ENCODE measurements at places on chromosomes 2 and 18.

DNA sequence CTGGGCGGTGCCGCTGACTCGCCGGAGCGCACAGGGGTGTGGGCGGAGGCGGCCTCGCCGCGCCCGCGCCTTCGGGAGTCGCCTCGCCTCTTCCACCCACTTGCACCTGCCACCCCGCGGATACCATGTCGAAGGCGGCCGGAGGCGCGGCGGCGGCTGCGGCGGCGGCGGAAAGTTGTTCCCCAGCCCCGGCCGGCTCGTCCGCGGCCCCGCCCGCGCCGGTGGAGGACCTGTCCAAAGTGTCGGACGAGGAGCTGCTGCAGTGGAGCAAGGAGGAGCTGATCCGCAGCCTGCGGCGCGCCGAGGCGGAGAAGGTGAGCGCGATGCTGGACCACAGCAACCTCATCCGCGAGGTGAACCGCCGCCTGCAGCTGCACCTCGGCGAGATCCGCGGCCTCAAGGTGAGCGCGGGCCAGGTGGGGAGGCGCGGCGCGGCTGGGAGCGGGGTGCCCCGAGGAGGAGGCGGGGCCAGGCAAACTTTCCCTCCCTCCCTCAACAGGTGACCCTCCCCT, 766 bp downstream of the CCDC85A start:
- no peak for DNase-seq

DNA sequence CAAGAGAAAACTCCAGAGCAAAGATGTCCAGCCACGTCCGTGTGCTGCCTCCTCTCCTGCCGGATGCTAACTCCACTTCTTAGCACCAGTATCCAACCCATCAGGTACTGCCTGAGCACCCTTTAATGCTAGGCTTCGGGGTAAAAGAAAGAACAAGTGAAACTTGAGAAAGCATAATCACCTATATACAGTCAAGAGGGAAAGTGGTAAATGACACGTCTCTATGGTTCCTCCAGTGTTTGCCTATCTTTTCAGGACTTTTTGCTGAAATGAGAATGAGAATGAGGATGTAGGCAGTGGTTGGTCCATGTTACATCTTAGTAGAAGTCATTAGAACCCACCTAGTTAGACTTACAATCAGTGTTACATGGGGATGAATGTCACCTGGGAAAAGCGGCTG, 47.9 kb downstream of the EPHA4 start:
- no peak for DNase-seq

DNA sequence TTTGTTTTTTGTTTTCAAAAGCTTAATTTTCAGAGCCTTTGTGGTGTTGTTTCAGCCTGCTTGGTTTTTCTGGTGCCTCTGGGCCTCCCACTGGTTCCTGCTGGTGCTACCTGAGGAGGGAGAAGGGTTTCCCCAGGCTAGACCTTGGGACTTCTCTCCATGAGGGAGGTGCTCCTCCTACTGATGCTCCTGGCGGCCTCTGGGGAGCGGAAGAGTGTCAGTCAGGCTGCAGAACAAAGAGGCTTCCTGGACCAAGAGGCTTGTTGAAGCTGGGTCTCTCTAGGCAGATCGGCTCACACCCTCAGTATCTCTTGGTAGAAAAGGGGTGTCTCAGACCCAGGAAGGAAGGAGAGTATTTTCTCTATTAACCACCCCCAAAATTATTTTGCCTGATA, 32.2 kb downstream of the RFX8 start:
- no peak for DNase-seq

- no peak for DNase-seq
Observed at GRCh38 chr18:80147037-80147417, 38.0 kb downstream of the ADNP2 start.

DNA sequence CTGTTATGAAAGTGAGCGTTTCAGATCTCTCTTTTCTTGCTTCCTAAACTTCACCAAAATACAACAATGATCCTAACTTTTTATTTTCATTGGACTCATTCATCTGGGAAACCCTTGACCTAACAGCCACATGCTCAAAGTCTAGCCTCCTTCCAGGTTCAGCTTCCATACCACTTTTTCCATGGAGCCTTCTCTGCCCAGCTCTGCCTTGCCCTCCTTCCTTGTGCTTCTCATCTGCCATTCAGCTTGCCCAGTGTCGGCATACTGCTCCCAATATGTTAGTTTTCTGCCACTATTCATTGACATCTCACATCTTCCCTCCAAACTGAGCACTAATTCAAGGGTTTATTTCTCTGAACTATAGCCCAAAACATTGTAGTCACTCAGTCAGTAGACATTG, 214.7 kb downstream of the RAD51AP2 start:
- no peak for DNase-seq

DNA sequence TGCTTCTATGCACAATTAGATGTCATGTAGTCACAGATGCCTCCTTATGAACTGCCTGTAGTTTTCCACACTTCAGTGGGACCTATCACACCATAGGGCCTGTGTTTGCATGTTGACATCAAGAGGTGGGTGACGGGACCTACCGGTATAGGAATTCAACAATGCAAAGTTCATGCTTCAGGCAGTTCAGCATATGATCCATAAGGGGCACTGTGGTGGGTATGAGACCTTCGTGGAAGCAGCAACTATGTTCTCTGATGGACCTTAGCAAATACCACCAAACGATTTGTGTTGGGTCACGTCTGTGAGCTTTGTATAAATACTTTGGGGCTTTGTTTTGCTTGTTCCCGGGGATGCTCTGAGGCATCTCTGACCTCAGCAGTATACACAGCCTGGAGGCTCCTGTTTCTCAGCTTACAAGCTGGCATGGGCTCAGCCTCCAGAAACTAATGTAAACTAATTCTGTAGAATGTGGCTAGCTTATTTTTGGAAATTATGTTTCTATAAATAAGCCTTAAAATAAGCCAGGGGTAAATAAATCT, 111.6 kb downstream of the DTNA start:
- DNase-seq, result no peak

DNA sequence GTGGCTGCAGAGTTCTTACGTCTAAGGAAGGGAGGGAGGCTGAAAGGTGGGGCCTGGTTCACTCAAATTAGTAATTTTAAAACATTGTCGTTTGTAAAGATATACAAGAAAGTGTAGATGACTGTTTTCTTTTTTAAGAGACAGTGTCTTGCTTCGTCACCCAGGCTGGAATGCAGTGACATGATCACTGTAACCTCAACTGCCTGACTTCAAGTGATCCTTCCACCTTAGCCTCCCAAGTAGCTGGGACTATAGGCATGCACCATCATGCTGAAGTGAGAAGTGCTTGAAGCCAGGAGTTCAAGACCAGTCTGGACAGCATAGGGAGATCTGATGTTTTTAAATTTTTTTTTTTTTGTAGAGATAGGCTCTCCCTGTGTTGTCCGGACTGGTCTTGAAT, 52.9 kb downstream of the HNRNPLL start:
- no peak for DNase-seq

- DNase-seq, result no peak
Observed at GRCh38 chr2:239943571-239943970, 81.6 kb downstream of the NDUFA10 start.

DNA sequence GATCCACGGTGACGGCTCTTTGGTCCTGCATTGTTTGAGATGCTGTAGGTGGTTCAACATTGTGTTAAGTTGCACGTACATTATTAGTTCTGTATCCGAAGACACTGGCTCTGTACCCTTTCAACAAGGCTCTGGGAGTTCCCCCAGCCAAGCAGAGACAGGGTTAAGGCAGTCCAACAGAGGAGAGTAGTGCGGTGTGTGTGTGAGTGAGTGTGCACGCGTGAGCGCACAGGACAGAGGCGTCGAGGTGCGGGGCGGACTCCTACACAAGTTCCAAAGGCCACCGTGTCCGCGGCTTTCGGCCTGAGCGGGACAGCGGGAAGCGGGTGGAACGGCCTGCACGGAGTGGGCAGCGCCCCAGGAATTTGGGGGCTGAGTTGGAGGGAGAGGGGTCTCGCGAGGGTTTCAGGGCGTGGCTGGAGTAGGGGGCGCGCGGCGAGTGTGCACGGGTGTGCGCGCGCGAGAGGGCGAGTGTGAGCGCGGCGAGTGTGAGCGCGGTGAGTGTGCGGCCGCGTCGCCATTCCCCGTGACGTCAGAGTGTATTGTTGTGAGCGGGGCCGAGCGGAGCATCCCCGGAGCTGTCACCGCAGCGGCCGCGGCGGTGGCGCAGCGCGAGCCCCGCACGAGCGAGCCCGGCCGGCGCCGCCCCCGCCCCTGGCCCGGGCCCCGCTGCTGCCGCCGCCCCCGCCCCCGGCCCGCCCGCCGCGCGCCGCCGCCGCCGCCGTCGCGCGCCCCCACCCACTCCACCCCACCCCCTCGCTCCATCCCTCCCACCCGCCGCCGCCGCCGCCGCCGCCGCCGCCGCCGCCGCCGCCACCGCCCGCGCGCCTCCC, at the start of gene ASXL3:
Gene ASXL3, plus strand, starts transcription at position 535 of the 833 bp plus-strand sequence. CDS start 413 bp downstream, outside the sequence.
- DNase-seq, result no peak

DNA sequence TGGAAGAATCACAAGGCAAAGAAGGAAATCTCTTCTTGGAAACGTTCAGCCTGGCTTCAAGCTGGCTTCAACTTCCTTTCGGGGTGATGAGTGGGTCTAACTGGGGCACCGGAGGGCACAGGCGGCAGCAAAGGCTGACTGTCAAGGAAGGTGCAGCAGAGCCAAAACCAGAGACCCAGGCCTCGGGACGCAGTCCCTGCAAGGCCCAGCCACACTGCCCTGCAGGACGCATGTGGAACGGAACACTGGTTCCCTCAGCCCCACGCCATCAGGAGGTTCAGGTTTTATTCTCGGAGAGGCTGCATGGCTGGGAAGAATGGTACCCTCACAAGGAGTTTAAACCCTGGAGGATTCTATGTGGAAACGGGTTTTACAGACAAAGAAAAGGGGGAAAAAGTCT, 165.5 kb downstream of the HDAC4 start:
- no peak for DNase-seq

- DNase-seq, result no peak
Observed at GRCh38 chr2:67374481-67374880, 22.7 kb upstream of the ETAA1 start.

GRCh38 chr2:1472350-1472749, 59.1 kb downstream of the TPO start:
- DNase-seq, result no peak

GRCh38 chr2:135694711-135695110, 46.9 kb upstream of the UBXN4 start:
- DNase-seq, result no peak

- DNase-seq, result no peak
Observed at GRCh38 chr2:24238158-24238557, 63.3 kb downstream of the FAM228A start.

DNA sequence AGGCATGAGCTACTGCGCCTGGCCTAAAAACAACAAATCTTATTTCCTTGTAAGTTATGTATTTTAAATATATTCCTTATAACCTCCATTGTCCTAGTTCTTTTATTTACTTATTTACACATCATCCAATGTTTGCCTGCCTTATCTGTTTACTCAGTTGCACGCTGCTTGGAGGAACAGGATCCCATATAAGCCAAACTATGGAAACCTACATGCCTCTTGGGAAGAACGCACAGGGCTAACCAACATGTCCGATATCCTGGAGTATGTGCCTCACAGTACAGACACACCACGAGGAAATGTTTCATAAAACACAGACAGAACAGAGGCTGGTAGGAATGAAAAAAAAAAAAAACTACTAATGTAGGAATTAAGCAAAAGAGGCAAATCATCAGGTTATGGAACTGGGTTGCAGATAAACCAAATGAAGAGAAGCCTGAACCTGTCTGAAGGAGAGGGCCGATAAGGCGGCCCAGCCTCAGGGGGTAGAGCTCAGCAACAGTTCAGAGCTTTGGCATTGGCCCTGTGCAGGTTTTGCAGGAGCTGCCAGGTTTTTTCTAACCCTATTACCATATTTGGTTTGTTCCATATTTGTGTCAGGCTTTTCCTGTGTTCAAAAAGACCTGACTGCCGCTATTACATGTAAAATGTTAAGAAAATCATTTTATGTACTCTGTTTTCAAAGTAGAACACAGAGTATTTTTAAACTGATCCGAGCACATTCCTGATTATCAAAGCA, 19.9 kb upstream of the SP3 start:
- no peak for DNase-seq

DNA sequence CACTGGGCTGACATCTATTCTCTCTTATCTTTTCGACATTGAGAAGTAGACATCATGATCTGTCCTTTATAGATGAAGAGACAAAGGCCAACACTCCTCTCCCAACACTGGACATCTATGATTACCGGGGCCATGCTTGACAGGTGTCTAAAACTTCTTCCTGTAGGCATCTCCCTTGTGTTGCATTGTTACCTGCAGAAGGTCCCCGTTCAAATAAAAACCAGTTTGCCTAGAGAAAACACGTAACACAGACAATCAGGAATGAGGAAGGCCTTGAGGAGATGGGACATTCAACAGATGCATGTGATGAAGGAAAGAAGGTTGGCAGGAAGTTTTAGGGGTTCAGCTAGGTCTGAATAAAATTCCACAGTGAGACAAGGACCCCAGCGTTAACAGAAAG, 70.8 kb upstream of the ST8SIA3 start:
- no peak for DNase-seq

DNA sequence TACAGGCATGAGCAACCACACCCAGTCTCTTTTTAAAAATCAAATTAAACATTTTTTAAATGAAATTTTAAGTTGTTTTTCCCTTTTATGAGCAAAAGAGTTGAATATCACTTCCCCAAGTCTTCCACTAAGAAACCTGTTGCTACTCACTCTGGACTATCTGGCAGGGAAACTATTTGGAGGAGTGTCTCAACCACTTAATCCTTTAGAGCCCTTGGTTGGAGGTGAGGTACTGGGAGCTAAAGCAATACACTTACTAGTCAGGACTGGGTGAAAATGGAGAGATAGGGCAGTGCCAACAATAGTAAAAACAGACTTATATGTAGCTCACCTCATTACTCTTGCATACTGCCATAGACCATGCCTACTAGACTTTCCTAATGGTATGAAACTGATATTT, 135.5 kb downstream of the RND3 start:
- no peak for DNase-seq

DNA sequence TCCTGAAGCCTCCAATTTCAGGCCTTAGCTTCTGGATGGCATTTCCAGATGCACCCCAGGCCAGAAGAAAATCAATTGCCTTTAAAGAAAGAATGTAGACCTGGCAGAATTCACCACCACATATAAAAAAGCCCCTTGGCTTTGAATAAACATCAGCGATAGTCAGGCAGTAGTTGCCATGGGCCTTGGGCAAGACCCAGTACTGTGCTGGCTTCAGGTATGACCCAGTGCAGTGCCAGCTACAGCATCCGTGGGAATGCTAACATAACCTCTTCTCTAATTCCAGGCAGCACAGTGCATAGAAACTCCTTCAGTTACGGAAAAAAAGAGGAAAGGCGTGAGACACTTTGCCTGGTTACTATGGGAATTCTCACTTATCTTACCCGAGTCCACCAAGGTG, 539.6 kb upstream of the LRRTM4 start:
- no peak for DNase-seq

GRCh38 chr2:152046940-152047339, 51.9 kb downstream of the CACNB4 start:
- no peak for DNase-seq

DNA sequence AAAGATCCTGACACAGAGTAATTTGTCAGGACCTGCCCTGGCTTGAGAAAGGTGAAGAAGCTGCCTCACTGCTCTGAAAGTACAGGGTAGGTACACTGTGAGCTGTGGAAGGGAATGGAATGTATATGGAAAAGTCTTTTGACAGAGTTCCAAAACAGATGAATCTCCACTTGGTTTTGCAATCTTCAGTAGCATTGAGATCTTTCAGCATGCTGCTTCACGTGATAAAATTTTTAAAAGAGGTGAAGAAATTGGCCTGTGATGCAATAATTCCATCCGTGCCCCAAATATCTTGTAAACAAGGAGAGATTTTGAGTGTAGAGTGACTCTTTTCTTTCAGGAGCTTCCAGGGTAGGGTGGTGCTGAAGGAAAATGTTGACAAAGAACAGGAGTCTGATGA, 123.1 kb downstream of the OSR1 start:
- no peak for DNase-seq

GRCh38 chr18:79484661-79485621, 89.2 kb downstream of the NFATC1 start:
- no peak for DNase-seq

- DNase-seq, result no peak
Observed at GRCh38 chr2:236691799-236692167, 122.2 kb downstream of the ACKR3 start.

All from activated T-cell treated with anti-CD3 and anti-CD28 coated beads for 1 hour (primary cell).